Smooth muscle cell of the brain vasculature (primary cell): ENCODE measurements at places on chromosomes 5 and 9.

DNA sequence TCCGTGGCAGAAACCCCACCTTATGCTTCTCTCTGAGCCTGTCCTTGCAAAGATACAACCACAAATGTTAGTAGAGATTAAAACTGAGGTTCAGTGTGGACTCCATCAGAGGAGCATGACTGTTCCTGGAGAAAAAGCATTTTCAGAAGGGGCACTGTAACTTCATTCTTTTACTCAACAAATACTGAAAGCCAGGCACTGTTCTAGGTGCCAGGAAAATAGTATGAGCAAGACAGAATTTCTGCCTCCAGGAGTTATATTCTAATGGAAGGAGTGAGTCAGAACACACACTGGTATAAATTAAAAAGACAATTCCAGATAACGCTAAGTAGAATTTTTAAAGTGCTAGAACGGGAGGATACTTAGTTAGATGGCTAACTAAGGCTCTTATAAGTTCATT is 251.4 kb upstream of the GAS1 start:
- DNase-seq: no peak

- no peak for DNase-seq
These were observed at the start of gene MROH2B for GRCh38 chr5:41071242-41071641. Gene MROH2B, minus strand, starts transcription at chr5:41071342. Its CDS starts 490 bp downstream, at chr5:41070852.

GRCh38 chr5:150254774-150255173 is 34.8 kb downstream of the CAMK2A start:
- DNase-seq: no peak

DNA sequence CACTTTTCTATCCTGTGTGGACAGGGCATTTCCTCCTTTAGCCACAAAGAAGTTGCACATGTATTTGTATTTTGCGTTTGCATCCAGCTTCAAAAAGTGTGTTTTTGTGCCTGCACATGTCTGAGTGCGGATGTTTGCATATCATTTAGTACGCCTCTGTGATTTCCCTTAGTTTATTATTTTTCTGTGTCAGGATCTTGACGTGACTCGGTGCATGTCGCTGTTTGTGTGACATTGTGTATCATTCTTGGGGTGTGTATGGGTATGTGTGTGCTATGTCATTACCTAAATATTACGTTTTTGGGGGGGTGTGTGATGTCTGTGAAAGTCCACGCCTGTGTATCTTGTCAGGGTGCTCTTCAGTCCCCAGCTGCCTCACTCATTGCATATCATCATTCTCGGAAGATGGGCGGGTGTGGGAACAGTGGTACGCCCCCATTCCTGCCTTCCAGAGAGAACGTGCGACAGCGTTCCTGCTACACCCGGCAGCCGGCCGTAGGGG is 416 bp upstream of the PAIP2 start:
- no peak for DNase-seq

- no peak for DNase-seq
These were observed 357.0 kb downstream of the PTPRD start for GRCh38 chr9:10255758-10256157.

DNA sequence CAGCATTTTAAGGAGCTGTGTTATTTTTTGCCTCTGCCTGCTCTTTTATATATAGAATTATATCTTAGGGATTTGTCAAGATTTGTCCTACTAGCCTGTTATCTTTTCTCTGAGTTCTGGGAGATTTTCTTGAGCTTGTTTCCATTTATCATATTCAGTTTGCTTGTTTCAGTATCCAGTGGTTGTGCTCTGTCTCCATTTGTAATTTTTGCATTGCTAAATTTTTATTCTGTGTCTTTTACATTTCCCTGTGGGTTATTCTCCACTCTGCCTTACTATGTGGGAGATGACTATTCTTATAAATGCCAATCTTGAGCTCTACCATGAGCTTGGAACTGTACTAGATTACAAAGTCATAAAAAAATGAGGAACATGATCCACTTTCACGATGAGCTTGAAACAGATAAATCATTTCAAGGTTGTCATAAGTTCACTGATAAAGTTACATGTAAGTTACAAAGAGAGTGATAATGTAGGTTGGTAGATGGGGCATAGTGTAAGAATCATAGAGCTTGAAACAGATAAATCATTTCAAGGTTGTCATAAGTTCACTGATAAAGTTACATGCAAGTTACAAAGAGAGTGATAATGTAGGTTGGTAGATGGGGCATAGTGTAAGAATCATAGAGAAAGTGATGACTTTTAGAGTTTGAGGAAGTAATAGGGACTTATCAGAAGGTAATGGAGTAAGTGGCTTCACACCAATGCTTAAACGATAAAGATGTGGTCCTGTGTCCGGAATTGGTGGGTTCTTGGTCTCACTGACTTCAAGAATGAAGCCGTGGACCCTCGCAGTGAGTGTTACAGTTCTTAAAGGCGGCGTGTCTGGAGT is 287.3 kb downstream of the ADGRV1 start:
- DNase-seq: no peak

- DNase-seq: no peak
These were observed 302.3 kb downstream of the ARL15 start for GRCh38 chr5:54007827-54008777.
